Kasumi-1 (cell line): ENCODE measurements at places on chromosomes 16 and 17.
A peak's percentile ranks its signal among the peaks of the same experiment; 100 is the strongest.

DNA sequence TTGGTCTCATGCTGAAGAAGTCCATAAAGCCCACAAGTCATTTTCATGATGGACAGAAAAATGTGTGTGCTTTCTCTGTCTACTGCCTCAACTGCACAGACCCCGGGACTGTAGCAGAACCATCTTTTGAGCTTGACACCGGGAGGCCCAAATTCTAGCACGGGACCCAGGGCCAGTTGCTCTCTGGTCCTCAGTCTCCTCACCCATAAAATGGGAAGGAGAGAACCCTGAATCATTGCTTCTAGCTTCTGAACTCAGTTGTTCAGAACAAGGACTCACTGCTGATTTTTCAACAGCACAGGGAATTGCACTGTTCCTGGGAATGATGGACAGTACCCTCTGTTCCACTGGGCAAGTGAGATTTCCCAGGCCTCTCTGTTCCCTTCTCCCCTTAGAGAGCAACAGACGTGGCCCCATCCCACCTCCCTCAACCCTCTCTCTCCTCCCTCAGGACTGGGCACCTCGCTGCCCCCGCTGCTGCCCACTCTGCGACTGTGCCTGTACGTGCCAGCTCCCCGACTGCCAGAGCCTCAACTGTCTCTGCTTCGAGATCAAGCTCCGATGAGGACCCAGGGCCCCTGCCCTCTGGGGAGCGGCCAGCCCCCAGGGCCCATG is 2.2 kb upstream of the ALDOA start:
- no peak for DNase-seq

GRCh38 chr16:66220702-66221101 is 145.8 kb upstream of the CDH5 start:
- peak; percentile 85 for DNase-seq

DNA sequence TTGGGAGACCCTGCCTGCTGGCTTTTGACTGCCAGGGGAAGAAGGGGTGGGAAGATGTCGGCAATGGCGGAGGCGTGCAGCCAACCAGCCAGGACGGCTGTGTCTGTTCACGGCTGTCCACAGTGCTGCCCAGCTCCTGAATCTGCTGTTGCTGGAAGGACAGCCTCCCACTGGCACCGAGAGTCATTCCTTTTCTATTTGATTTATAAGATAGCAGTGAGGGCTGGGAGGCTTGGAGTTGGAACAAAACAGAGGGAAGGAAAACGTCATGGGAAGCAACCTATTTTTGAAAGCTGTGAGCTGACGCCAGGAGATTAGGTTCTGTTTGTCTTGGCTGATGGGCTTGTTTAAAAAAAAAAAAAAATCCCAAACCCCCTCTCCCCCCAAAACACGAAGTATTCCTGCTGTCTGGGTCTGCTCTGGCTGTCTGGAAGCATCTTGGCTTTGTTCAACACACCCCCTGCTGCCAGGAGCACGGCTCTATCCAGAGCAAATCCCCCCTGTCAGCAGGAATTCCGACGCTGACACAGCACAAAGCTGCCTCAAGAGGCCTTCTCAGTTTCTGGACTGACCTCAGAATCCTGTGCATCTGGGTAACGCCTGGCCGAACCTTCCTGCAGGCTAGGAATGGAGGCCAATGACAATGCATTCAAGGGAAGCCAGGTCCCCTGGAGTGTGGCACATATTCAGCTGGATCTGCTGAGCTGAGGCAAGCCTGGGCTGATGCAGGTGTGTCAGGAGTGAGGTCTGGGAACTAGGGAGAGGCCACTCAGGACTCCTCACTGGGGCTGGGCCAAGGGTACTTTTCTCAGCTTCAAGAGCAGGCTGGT is 41.0 kb upstream of the SREBF1 start:
- DNase-seq = no peak

DNA sequence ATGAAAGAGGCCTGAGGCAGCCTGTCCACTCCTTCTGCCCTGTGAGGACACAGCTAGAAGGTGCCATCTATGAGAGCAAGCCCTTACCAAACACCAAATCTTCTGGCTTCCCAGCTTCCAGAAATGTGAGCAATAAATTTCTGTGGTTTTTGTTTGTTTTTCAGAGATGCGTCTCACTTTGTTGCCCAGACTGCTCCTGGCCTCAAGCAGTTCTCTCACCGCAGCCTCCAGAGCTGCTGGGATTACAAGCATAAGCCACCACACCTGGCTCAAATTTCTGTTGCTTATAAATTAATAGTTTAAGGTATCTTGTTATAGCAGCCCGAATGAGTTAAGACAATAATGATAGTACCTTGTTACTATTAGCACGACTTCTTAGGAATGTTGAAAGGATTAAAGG is 12.5 kb upstream of the SLC16A11 start:
- DNase-seq = no peak

DNA sequence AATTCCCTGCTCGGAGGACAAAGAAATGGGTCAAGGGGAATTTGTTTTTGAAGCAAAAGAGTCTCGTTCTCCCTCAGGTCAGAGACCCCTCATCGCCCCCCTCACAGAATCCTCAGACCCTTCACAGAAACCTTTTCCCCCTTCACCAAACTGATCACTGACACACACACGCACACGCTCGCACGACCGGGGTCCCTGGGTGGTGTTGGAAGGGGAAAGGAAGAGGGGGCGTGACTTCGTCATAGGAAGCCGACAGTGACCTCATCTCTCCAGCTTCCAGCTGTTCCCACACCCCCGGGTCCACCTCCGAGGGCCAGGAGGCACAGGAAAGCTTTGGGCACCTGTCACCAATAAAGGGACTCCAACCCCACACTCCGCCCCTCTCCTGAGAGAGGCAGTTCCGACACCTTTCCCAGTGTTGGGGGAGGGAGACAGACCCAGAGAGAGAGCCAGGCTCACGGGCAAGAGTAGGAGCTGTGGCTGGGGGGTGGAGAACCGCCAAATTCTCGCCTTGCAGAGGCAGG is 1.2 kb downstream of the ASGR1 start:
- no peak for DNase-seq

DNA sequence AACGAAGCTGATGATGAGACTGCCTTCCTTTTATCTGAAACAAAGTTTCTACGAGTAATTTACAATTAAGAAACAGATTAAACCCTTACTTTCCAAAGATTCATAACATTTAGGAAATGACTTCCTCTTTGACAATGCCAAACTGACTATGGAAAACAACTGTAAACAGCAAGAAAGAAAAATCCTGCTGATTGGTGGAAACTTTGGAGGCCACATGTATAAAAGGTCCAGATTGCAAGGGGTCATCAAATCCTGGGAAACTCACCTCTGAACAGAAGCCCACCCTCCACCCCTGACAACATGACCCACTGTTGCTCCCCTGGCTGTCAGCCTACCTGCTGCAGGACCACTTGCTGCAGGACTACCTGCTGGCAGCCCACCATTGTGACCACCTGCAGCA is at the start of gene KRTAP9-6:
Gene KRTAP9-6, plus strand, starts transcription at position 301 of the 400 bp plus-strand sequence. Its CDS starts 0 bp downstream, at position 301.
- DNase-seq = no peak

DNA sequence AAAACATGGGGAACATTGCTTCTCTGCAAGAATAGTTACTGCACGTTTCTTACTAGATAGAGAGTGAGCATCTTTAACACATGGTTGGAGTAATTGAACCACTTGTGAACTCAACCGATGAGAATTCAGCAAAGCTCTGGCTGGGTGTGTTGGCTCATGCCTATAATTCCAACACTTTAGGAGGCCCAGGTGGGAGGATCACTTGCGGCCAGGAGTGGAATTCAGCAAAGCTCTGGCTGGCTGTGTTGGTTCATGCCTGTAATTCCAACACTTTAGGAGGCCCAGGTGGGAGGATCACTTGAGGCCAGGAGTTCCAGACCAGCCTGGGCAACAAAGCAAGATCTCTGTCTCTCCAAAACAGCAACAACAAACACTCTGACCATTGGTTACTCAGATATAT is 865.9 kb downstream of the KCNJ2 start:
- DNase-seq = no peak

DNA sequence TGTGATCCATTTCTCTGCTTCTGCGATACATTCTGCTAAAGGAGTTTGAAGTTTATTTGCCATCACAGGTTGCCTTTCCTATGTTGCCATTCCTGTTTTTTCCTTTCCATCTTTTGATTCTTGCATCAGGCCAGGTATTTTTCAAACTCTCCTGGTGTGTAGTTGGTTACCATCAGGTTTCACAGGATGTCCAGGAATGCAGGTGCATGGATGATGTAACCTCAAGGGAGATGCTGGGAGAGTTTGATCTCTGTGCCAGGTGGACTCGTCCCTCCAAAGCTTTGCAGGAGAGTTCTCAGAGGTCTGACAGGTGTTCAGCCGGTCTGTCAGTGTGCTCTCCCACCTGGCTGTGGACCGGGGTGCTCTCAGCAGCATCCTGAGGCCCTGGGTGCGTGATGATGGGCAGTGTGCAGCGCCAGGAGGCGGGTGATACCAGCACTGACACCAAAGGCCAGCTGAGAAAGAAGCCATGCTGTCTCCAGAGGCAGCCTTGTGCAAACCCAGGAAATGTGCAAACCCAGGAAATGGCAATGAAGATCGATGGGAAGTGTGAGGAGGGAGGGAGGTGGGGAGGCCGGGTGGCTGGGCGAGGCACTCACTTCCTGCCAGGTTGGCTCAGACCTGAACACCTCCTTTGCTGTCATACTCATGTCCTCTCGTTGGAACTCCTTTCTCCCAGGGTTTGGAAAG is 1.7 kb downstream of the ATP2C2 start:
- DNase-seq = no peak

DNA sequence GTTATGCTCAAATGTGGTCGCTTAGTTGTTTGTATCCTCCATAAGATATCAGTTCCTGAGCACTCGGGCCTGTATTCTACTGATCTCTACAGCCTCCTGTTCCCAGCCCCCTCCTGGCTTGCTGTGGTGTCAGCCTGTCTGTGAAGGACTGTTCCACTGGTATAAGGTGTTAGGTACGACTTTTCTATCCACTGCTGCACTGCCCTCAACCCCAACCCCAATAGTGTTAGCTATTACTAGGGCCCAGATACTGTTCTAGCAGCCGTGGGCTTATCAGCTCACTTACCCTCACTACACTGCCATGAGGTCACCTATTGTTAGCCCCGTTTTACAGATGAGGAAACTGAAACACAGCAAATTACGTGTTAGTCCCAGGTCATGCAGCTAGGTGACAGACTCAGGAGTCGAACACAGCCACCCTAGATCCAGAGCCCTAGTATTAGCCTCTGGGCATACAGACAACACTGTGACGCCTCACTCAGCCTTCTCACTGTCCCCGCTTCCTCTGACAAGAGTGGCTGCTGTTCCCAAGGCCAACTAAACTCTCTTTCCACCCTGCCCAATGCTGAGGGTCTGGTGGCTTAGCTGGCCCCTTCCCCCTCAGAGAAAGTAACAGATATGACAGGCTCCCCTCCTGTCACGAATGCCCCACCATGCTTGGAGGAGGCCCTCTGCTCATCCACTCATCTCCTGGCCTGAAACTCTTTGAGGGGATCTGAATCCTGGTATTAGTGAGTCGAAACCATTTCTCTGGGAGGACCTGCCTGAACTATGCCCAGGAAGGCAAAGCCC is 25.6 kb upstream of the ZNF652 start:
- DNase-seq = no peak

DNA sequence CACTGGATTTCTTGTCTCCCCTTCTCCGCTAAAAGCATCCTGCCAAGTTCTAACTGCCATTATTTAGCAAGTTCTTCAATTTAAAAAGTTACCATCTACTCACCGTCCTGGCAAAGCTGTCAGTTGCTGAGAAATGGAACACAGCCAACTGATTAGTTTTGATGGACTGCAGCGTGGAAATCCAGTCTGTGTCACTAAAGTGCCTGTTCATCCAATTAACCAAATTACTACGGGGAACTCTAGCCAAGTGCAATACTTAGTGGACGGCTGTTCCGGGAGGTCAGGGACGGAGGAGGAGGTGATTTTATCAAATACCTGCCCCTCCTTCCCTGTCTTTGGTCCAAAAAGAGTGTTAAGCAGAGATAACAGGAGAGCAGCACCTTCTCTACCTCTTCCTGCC is 260.7 kb downstream of the MAF start:
- DNase-seq = no peak

- no peak for DNase-seq
Measured at GRCh38 chr16:77574867-77575624, 140.2 kb upstream of the ADAMTS18 start.

GRCh38 chr17:7848131-7848579 is 6.7 kb upstream of the TMEM88 start:
- DNase-seq = no peak

DNA sequence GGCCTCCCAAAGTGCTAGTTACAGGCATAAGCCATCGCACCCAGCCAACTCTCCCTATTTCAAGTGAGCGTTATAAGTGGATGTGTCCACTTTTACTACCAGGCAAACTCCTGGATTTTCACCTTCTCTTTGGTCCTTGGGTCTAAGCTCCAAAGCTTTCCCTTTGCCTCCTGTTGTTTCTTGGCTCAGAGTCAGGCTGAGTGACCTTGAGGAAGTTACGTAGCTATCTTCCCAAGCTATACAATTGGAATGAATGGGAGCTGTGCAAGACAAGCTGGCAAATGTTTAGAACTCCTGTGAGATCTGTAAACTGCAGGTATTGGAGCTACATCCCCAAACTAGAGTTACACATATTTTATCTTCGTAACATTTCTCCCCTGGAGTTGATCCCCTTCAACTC is 20.3 kb downstream of the NXPH3 start:
- no peak for DNase-seq

GRCh38 chr16:64450177-64450576 is 671.7 kb downstream of the CDH11 start:
- no peak for DNase-seq

- no peak for DNase-seq
Measured at GRCh38 chr17:31155208-31155810, 60.5 kb downstream of the NF1 start.

DNA sequence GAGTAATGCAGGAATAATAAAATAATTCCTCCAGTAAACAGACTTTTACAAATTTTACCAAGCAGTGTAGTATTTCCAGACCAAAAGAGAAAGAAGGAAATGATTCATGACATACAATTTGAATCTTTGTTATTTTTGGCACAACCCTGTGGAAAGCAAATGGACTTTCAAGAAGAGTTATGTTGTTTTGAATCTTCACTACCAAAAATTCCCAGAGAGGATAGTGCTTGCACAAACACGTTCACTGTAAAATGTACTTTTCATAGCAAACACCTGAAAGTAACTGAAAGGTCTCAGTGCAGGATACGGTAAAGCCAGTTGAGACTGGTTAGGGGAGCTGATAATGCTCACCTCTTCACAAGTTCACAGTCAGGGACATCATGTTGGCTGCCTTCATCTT is 107.1 kb downstream of the USP22 start:
- no peak for DNase-seq

GRCh38 chr17:82685291-82685690 is 13.2 kb downstream of the RAB40B start:
- DNase-seq = no peak

GRCh38 chr17:9266697-9267117 is 245.4 kb downstream of the NTN1 start:
- no peak for DNase-seq

- no peak for DNase-seq
Measured at GRCh38 chr16:640614-641013, 1.0 kb upstream of the MCRIP2 start.

GRCh38 chr16:15435216-15435864 is 952 bp downstream of the BMERB1 start:
- no peak for DNase-seq
